Kasumi-1 (cell line): ENCODE measurements at places on chromosomes 11 and 22.
A peak's percentile ranks its signal among the peaks of the same experiment; 100 is the strongest.

GRCh38 chr11:30861531-30861930 is 275.4 kb upstream of the MPPED2 start:
- DNase-seq: no peak

GRCh38 chr11:10503221-10503620 is 37.8 kb downstream of the RNF141 start:
- peak; percentile 87 for DNase-seq

GRCh38 chr11:455566-456147 is 5.6 kb downstream of the PTDSS2 start:
- DNase-seq: no peak

DNA sequence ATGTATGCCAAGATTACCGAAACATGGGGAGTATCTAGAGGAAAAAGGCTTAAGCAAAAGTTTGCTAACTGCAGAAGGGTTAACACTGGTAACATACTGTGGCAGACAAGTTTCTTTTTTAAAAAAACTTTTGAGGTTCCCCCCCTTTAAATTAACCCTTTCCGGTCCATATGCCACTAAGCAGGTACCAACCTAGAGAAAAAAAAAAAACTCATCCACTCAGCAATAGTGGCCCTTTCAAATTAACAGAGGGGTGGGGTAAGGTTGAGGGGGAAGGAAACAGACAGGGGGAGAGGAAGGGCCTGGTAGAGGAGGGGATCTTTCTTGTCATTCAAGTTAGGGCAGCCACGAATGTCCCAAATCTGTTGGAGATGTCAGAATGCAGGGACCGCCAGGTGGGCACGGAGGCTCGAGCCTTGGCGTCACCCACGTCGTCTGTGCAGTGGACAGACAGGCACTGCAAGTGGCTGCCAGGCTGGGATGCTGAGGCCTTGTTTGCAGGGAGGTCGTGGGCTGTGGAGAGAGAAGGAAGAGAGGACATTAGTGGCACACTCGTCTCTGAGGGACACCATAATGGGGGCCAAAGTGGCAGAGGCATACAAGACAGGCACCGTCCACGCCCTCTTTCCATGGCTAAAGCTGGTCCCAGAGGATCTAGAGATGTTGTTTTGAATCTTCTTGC is 50.8 kb downstream of the MN1 start:
- DNase-seq: no peak

DNA sequence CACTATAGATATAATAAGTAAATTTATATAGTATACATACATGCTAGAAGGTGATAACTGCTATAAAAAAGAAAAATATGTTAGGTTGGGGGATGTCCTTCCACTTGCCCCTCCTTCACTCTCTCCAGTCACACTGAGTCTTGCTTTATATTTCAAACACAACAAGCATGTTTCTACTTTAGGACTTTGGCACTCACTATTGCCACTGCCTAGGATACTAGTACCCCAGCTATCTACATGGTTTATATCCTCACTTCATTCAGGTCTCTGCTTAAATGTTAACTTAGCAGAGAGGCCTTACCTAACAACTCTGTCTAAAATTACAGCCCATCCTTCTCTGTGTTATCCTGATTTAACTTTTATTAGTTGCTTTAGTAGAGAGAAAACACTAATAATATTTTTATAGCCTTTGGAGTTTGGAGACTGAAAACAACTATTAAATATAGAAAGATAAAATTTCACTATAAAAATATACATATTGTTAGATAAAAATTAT is 39.1 kb upstream of the B3GNT6 start:
- no peak for DNase-seq

- DNase-seq: no peak
These were observed 98.3 kb downstream of the PTPRJ start for GRCh38 chr11:48078689-48079088.

DNA sequence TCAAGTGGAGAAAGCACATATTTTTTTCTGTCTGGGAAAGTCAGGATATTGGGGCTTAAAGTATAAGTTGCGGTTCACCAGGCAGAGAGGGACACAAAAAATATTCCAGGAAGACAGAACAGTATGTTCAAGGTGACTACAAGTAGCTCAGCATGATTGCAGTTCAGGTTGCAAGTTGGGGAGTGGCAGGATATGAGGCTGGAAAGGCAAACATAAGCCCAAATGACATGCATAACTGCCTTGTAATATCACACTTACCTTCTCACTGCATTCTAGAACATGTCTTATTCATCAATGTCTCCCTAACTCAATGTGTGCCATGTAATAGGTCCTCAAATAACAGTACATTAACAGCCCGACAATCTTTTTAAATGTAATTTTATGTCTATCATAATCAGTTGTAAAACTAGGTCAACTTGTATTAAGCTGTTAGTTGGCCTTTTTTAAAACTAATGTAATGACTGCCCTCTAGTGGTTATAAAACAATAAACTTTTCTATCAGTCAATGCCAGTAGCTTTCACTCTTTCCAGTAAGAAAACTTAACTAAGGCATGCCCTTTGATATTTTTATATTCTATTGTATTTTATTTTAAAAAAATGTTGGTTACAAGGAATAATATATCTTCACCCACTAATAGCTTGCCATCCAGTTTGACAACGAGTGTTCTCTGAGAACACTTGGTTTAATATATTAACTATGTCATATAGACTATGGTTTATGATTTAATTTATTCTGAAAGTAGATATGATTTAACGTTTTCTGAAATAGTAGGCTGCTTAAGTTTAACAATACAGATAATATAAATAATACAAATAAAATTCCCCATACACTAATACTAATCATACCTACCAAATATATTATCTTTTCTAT is 39.4 kb upstream of the CFAP300 start:
- DNase-seq: peak; percentile 61

GRCh38 chr22:44449683-44450425 is 48.2 kb downstream of the RTL6 start:
- DNase-seq: no peak

- DNase-seq: no peak
These were observed 132.2 kb upstream of the CTSC start for GRCh38 chr11:88469561-88470225.

DNA sequence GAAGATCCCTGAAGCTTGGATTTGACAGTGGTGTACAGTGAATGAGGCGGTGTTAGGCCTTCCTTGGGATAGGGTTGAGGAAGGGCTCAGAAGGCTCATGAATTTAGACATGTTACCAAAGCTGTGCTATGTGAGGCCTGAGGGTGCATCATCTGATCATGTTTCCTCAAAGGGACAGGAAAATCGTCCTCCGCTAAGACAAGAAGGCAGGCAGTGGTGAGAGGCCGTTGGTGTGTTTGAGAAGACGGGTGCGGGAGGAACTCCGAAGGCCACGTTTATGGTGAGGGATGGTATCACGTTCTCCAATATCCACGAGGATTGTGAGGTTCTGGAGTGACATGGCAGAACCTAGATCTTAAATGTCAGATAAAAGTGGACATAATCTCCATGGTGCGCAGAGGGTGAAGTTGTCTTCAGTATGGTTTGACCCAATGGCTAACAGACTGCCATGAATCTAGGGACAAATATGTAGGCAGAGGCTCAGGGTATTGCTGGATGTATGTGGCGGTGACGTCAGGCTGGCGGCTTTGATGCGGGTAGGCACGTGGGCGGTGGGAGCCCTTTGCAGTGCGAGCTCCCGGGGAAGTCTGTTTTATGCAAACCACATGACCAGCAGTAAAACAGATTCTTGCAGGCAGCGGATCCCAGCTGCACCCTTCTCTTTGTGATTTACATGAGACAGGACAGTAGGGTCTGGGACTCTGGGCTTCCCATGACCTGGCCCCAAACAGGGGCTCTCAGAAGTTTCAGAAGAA is 242.3 kb upstream of the B3GAT1 start:
- no peak for DNase-seq

- no peak for DNase-seq
These were observed 41.7 kb downstream of the FAM227A start for GRCh38 chr22:38614332-38615063.

DNA sequence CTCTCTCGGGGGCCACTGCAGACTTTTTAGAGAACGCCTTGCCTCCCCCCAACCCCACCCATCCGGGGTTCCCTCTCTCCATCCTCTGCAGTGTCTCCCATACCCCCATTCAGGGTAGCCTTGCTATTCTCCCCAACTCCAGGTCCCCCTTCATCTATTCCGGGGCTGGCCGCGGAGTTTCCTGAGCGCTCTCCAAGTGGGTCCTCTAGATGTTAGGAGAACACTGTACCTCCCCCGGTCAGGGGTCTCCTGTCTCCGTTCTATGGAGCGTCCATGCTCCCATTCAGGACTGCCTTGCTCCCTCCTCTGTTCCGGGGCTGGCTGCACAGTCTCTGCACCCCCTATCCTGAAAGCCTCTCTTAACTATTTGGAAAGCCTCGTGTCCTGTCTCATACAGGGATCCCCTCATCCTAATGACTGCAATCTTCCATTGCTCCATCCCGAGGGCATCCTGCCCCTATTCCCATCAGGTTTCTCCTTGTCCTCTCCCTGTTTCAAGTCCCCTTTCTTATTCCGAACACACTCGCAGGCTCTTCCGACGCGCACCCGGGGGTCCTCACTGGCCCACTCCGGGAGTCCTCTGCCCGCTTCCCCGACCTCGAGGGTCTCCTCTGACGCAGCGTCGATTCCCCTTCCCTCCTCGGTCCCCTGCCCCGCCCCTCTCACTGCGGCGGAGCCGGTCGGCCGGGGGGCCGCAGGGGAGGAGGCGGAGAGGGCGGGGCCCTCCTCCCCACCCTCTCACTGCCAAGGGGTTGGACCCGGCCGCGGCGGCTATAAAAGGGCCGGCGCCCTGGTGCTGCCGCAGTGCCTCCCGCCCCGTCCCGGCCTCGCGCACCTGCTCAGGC is at the start of gene NEFH:
Gene NEFH, plus strand, starts transcription at position 802 of the 845 bp plus-strand sequence. CDS start 45 bp downstream, outside the sequence.
- DNase-seq: no peak

- DNase-seq: peak; percentile 19
These were observed 41.4 kb upstream of the CREB3L1 start for GRCh38 chr11:46235777-46236688.

DNA sequence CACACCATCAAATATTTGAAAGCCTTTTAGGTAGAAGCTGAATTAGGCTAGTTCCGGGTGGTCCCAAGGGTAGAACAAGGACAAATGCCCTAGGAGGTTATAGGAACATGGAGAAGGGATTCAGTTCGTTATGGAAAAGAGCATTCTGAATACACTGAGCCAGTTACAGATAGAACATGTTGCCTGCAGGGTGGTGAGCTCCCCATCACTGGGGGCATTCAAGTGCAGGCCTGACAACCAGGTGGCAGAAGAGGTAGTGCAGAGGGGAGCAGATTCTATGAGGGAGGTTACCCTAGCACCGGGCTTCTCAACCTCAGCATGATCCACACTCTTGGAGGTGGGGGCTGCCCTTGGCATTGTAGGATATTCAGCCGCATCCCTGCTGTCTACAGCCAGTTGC is 24.2 kb downstream of the LIF start:
- DNase-seq: no peak

DNA sequence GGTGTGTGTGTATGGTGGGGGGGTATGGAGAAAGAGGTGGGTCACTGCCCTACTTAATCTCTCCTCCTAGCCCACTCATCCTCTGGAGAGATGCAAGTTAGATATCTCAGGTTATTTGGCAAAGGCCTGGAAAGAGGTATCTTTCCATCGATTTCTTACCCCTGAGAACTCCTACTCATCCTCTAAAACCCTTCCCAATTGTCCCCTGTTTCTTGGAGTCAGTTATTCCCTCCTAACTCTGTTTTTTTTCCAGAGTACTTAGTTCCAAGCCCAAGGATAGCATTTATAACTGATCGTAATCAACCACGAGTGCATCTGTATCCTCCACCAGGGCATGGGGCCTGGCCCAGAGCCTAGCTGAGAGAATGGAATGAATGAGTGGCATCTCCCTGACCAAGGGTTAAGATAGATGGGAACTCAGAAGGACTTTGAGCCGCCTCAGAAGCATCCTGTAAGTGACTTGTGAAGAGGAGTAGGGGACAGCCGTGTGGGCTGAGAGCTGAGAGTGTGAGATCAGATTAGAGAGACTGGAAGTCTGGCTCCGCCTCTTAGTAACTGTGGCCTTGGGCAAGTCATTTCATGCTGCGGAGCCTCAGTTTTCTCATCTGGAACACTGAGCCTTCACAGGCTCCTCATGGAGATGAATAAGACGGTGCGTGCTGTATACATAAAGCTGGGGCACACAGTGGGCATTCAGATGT is 16.2 kb downstream of the CD6 start:
- no peak for DNase-seq

DNA sequence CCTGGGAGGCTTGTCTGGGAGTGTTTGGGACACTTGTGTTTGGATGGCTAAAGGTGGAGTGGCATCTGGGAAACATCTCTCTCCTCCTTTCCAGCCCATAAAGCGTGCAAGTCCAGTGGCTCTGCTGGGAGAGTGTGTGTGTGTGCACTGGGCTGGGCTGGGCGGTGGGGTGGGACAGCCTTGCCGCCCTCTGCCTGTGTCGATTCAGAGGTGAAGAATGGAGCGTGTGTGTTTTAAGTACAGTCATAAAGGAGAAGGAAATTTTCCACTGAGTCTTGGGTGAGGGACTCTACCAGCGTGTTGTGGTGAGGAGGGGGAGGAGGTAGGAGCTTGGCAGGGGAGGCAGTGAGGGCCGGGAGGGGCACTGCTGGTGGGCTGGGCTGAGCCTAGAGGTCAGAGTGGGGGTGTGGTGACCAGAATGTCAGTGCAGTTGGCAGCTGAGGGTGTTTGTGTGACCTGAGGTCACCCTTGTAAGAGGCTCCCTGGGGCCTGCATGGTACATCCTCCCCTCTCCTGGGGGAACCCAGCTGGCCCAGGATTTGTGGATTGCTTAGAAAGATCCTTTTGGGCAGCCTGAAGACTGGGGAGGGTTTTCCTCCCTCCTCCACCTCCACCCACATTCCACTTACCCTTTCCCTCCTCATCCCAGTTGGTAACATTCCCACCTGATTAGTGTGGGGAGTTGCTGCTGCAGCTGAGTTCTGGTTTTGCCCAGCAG is 1.7 kb downstream of the TIMP3 start:
- DNase-seq: no peak

- no peak for DNase-seq
These were observed 193.6 kb upstream of the DDI1 start for GRCh38 chr11:103842795-103843194.

DNA sequence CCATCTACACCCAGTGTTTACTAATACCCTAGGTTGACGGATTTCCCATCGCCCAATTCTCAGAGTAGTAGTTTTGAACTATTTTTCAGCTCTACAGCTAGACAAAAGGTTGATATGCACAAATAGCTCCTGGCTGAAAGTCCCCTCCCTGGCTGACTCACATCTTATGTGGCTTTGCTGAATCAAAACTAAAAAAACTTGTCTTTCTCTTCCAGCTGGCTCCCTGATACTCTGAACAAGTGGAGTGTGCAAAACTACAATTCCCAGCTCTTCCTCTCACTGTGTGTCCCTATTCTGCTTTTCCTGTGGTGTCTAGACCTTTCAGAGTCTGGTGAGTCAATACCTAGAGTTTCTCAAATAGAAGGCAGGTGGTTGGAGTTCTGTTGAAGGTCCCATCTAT is 12.7 kb upstream of the LARGE1 start:
- no peak for DNase-seq

- no peak for DNase-seq
These were observed 67.7 kb downstream of the SEZ6L start for GRCh38 chr22:26236991-26237390.

GRCh38 chr22:32904044-32904443 is 102.5 kb downstream of the TIMP3 start:
- DNase-seq: peak; percentile 3

GRCh38 chr22:45922256-45922655 is 54.7 kb downstream of the WNT7B start:
- no peak for DNase-seq

GRCh38 chr11:71449596-71449995 is 1.4 kb upstream of the DHCR7 start:
- no peak for DNase-seq

- no peak for DNase-seq
These were observed 1.4 kb upstream of the MAPK11 start for GRCh38 chr22:50271519-50271970.

GRCh38 chr11:36452961-36453360 is 57.1 kb downstream of the TRAF6 start:
- peak; percentile 22 for DNase-seq

GRCh38 chr11:64031001-64031400 is 4.7 kb upstream of the FLRT1 start:
- no peak for DNase-seq
